ENCODE measurements at places on chromosomes 4 and X. TPM values are rescaled to one million over a fixed set of nuclear protein-coding genes. Genes with fewer than 3 reads are reported as not detected.

DNA sequence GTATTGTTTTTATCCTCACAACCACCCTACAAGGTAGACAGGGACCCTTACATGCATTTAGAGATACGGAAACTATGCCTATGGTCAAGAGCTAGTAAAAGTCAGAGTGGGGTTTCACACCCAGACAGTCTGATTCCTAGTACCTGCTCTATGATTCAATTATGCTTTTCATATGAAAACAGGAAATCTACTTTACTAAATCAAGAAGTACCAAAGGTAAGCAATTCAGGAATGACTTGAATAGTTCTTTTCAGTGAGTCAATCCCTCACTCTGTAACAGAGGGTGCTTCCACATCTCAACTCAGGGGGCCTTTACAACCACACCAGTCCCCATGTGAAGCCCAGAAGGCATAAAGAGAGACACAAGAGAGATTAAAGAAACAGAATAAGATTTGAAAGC lies 191.4 kb downstream of the PPP3CA start:
- H3K27me3 ChIP-seq, result no peaks in the 10 kb centered on the region
- DNase-seq, result no peak
- H3K27ac ChIP-seq, result peak overlapping the region; percentile 37
- peaks cover 61% of the 10 kb centered on the region for H3K4me1 ChIP-seq
- no peak overlapping the region for H3K4me3 ChIP-seq
- H3K36me3 ChIP-seq, result peaks cover 14% of the 10 kb centered on the region

- H3K36me3 ChIP-seq, result no peaks in the 10 kb centered on the region
- H3K27me3 ChIP-seq, result no peaks in the 10 kb centered on the region
- H3K4me3 ChIP-seq, result no peak overlapping the region
- H3K4me1 ChIP-seq, result no peaks in the 10 kb centered on the region
- DNase-seq, result no peak
Observed at GRCh38 chr4:23630110-23630509, 259.7 kb downstream of the PPARGC1A start.

- no peak overlapping the region for H3K4me3 ChIP-seq
- H3K27ac ChIP-seq, result no peak overlapping the region
- H3K27me3 ChIP-seq, result peaks cover 6% of the 10 kb centered on the region
Observed at GRCh38 chr4:122514671-122515070, 58.1 kb upstream of the IL2 start.

DNA sequence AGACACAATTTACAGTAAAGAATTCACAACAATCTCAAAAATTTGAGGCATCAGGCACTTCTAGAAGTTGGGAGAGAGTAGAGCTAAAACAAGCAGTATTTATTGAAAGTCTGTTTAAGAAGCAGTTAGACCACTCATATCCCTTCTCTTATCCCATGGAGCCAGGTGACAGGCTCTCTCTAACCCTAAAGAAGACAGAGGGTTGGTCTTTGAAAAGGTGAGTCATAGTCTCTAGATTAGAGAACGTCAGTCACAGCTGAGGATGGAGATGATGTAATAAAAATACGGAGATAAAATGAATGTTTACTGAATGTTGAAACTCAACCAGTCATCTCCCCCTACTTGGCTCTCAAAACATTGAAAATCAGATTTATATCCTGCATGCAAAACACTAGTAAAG lies 223.8 kb downstream of the CHIC2 start:
- H3K4me1 ChIP-seq, result no peaks in the 10 kb centered on the region
- peaks cover 6% of the 10 kb centered on the region for H3K27me3 ChIP-seq
- no peak overlapping the region for H3K4me3 ChIP-seq
- H3K27ac ChIP-seq, result no peak overlapping the region

Gene SLC7A11
- 1.4 TPM for total RNA-seq

- no peaks in the 10 kb centered on the region for H3K27me3 ChIP-seq
- no peak overlapping the region for H3K27ac ChIP-seq
- DNase-seq, result no peak
Observed at GRCh38 chrX:31658360-31658759, 586.5 kb upstream of the FTHL17 start.

Data from activated B cell treated with CpG ODN at 0.5 μM for 24 hours (primary cell).